D721Med (cell line): ENCODE measurements at places on chromosomes 3 and 15.

DNA sequence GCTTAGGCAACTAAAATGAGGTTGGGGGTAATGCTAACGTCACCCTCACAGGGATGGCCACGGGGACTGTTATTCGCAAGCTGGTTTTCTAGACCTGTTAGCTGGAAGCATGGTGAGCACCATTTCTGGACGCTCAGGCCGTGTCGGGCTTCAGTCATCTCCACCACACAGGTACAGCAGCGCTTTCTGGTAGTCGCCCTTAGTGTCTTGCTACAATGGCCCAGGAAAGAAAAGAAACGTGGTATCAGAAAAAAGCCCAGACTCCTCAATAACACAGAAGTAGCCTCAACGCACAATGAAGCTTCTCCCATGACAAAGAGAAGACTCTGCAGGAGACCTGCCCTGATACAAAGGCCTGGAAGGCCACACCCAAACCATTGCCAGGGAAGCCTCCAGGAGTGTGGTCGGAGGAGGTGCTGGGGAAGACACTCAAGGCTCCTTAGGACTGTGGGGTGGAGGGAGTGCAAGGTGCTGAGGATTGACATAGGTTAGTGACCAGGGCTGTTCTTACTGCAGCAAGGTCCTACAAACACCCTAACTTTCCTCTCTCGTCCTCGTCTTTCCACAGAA is 50.2 kb downstream of the ANXA2 start:
- DNase-seq = no peak

DNA sequence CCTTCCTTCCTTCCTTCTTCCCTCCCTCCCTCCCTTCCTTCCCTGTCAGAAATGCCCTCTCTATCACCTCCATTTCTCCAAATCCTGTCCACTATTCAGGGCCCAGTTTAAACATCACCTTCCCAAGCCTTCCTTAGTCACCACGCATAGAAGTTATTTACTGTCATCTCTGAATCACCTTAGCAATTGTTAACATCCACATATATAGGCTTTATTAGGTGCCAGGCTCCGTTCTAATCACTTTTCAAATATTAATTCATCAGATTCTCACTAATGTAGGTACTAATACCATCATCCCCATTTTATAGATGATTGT is 1.1 kb upstream of the MAGEF1 start:
- DNase-seq = no peak

DNA sequence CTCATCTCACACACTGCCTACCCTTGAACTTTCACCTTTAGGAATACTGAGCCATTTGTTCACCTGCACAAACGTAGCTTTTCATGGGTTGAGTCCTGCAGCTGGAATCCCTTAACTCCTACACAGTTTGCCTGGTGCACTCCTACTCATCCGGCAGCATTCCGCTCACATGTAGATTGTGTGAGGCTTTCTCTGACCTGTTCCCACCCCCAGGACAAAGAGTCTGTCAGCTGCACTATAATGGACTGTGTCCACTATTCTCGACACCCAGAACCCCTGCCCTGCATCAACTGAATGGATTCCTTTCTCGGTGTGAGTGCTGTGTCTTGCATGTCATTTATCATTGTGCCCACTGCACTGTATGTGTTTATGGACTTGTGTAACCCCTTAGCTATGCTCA is 54.9 kb downstream of the EPHB3 start:
- DNase-seq = no peak

DNA sequence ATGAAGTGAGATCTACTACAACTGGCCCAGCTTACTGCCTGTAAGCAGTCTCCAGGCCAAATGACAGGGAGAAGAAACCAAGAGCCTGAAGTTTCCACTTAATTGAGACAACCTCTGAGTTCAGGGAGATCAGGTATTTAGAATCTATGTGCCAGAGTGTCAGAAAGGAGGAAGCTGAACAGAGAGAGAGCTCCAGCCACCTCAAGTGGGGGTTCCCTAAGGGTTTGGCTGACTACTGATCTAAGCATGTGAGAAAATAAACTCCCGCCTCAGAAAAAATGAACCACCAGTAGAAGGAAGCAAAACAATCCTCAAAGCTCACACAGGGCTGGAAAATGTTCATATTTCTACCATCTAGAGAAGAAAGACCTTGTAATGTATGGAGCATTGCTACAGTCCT is 25.0 kb downstream of the ADAM10 start:
- no peak for DNase-seq

- no peak for DNase-seq
Observed at GRCh38 chr15:68318008-68318835, 40.7 kb downstream of the FEM1B start.

DNA sequence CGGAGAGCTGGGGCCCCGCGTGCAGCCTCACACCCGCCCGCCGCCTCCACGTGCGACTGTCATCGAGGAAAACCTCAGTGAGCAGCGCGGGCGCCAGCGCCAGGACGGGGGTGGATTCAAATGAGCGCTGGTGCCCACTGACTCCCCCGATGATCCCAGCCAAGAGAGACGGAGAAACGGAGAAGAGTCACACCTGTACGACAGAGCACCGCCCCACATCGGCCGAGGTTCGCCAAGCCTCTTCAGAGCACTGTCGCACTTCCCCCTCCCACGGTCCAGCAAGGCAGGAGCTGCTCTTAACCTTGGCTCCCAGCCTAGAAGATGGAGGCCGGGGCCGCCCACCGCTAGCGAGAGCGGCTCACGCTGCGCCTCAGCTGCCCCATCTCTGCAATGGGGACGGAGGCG is 130.9 kb upstream of the IQSEC1 start:
- DNase-seq = no peak

DNA sequence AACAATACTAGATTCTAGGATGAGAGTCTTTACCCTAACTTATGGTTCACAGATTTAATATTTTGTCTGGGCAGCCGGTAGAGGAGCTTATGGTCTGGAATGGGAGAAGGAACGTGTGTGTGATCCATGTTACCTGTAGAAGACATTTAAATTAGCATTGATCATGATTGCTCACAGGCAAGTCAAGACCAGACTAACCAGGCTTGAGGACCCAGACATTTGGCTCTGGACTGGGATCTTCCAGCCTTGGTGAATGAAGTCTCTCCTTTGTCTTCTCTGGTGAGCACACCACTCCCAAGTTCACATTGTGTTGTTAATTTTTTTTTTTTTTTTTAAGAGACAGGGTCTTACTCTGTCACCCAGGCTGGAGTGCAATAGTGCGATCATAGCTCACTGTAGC is 11.7 kb downstream of the ABHD2 start:
- no peak for DNase-seq

DNA sequence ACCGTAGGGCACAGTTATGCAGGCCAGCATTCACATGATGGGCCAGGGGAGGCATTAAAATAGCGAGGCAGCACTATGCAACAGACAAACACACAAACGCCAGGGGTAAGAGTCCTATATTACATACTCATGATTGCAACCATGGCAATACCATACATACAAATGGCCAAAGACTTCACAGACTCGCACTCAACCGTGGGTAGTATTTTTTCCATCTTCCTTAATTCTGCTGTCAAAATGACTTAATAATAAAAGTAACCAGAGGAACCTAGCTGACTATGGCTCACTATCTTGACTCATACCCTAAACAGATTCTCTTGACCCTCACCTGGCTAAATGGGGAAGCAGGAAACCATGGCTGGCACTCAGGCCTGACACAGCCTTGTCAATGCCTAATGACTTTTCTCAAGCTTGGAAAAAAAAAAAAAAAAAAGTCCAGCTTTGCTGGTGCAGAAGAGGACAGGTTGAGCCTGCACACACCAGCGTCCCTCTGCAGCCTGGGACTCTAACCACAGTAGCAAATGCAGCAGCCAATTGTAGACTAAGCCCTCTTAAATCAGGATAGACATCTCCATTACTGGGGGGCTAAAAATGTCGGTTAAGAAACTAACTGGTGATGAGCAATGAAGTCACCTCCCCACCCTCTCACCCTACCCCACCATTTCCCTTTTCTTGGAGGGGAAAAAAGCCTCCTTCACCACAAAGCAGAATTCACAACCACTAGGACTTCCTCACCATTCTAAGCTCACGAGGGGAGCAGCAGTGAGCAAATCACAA is 23.1 kb downstream of the CCDC12 start:
- no peak for DNase-seq

GRCh38 chr15:65533057-65533756 is 2.9 kb downstream of the HACD3 start:
- DNase-seq = peak; percentile 52
